ENCODE measurements at places on chromosomes 12 and 14.
A peak's percentile ranks its signal among the peaks of the same experiment; 100 is the strongest.

- DNase-seq, result no peak
Measured at GRCh38 chr14:58488550-58488949, 61.0 kb downstream of the KIAA0586 start.

DNA sequence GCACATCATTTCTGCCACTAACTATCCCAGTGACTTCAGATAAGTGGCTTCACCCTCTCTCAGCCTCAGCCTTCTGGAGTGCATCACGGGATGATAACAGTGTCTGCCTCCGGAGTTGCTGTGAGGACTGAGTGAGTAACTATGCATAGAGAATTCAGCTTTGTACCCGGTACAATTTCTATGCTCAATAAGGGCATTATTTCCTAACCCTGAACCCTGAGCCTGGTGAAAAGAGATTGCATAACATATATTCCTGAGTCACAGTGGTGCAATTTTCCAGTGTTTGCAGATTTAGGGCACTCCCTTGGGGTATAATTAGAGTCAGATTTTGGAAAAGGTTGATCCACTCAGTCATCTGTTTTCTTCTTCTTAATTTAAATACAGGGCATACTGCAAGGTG lies 181.1 kb downstream of the PTPN11 start:
- DNase-seq, result peak; percentile 20

- peak; percentile 75 for DNase-seq
Measured at GRCh38 chr12:27552886-27553560, 29.0 kb downstream of the PPFIBP1 start.

- DNase-seq, result no peak
Measured at GRCh38 chr14:65237941-65238340, 135.6 kb upstream of the MAX start.

- DNase-seq, result peak; percentile 44
Measured at GRCh38 chr14:99884834-99885648, 91.8 kb downstream of the EML1 start.

DNA sequence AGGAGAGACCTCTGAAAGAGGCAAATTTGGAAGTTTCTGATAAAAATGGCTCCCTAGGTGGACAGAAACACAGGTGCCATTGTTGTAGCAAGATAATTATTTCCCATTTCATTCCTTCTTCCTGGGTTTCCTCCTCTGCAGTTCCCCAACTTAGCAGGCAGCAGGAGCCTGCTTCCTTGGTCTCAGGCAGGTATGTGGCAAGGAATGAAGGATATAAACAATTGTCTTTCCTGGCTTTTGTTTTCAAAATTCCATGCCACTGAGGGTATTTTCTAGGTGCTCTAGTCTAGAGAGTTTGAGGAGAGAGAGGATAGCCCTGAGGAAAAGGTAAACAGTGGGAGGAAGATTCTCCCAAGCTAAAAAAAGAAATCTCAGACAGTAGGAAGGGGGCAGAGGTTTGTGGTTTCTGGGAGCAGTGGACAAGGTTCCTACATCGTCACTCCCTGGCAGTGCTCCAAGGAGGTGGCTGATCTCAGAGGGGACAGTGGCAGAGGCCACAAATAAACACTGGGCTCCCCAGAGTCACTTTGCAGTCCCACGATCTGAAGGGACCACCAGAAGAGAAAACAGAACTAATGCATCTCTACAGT lies 82.6 kb upstream of the IGF1 start:
- DNase-seq, result no peak

GRCh38 chr14:53581504-53581903 lies 375.1 kb downstream of the BMP4 start:
- no peak for DNase-seq

GRCh38 chr12:8677362-8677761 lies 14.7 kb upstream of the MFAP5 start:
- DNase-seq, result no peak

- no peak for DNase-seq
Measured at GRCh38 chr14:32102152-32102787, 25.2 kb downstream of the ARHGAP5 start.

DNA sequence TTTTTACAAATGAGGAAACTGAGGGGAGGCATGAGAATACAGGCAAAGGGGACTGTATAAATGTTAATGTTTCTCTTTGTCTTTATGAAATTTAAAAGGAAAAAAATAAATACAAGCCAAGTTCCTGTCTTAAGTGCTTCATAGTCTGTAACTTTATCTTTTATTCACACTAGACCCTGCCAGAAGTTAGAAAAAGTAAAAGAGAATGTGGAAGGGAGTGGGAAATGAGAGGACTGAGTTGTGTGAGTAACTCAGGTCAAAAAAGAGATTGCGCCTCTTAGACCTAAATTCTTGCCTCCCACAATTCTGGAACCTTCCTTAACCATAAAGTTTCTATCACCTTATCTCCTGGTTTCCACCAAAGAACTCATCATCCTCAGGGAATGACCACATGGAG lies 141.1 kb downstream of the KICS2 start:
- no peak for DNase-seq

GRCh38 chr14:56754921-56755320 lies 55.4 kb downstream of the OTX2 start:
- no peak for DNase-seq

DNA sequence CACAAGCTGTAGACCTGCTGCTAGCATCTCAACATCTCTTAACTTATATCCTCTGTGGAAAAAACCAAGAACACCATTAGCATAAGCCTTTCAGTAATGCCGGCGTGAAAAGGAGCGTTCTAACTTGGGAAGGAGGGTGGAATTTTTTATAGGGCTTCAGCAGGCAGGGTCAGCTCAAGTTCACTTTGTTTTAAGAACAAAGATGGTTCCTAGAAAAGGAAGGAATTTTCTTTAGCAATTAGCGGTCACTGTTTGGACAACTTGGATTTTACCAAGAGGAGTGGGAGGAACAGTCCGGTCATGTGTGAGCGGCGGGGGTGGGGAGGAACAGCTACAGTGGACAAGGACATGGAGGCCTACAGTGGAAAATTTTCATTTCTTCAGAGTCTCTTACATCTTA lies 35.9 kb downstream of the BBS10 start:
- DNase-seq, result no peak

DNA sequence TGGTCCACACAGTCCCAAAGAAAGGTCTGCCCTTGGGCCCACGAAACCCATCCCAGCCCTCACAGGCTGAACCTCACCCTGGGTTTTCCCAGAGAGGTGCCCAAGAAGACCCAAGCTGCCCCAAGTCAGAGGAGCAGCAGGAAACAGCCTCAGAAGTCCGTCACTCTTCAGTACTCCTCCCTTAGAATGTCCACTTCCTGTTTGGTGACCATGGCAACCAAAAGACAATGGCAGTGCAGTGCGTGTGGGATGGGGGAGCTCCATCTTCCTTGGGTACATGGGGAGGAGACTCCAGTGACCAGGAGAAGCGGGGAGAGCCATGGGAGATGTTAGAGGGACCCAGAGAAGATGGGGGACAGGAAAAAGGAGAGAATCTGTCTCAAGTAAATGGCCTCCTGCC lies 11.3 kb downstream of the SELPLG start:
- no peak for DNase-seq

DNA sequence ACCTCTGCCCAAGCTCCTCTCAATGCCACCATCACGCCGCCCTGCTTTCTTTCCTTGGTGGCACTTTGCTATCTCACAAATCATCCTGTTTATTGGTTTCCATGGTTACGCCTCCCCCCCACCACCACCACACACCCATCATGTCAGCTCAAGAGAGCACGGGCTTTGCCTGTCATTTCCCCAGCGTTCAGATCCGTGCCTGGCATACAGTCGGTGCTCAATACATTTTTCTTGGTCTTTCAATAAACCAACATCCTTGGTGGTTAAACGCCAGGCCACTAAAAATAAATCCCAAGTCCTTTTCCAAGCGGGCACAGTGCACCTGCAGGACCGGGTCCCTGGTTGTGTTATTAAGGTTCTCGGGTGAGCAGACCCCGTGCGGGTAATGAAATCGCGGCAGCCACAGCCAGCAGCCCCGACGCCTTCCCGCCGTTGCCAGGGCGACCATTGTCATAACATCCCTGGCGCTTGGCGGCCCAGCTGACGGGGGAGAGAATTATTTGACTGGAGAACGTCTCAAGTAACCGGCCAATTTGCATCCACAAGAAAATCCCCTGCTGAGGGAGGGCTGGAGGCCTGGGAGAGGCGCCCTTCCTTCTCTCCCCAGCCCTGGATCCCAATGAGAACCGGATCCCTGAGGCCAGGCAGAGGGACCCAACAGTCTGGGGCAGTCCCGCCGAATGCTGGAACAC lies 92.9 kb downstream of the KSR2 start:
- DNase-seq, result peak; percentile 66
